ENCODE measurements at places on chromosomes 1 and 21. TPM values are rescaled to one million over a fixed set of nuclear protein-coding genes. Genes with fewer than 3 reads are reported as not detected.

DNA sequence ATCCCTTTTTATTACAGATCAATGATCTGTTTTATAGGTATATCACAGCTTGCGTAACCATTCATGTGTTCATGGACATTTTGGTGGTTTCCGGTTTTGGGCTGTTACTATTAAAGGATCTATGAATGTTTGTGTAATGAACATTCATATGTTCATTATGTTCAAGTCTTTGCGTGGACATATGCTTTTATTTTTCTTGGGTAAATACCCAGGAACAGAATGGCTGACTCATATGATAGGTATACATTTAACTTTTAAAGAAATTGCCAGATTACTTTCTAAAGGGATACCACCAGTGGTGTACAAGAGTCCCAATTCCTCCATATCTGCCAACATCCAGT is 73.7 kb downstream of the SPATA46 start:
- H3K4me3 ChIP-seq = no peak overlapping the region
- H3K27ac ChIP-seq = no peak overlapping the region
- H3K36me3 ChIP-seq = no peaks in the 10 kb centered on the region
- DNase-seq = no peak

The PTGFR gene
- not detected for total RNA-seq

GRCh38 chr1:181504399-181504842 is 21.1 kb downstream of the CACNA1E start:
- H3K4me3 ChIP-seq = peak overlapping the region; percentile 76
- H3K4me1 ChIP-seq = peaks cover 70% of the 10 kb centered on the region
- H3K27me3 ChIP-seq = no peaks in the 10 kb centered on the region
- DNase-seq = no peak
- no peaks in the 10 kb centered on the region for H3K36me3 ChIP-seq

The FBXO2 gene
- 4.6 TPM for total RNA-seq

DNA sequence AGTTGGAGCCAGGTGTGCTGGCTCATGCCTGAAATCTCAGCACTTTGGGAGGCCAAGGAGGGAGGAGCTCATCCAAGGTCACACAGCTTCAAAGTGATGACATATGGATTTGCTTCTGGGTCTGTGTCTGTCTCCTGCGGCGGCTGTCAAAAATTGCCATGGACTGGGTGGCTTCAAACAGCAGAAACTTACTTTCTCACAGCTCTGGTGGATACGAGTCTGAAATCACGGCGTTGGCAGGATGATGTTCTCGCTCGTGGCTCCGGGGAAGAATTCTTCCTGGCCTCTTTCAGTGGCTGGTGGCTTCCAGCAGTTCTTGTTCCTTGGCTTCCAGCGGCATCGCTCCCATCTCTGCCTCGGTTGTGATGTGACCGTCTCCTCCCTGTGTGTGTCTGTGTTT is 314.8 kb upstream of the C1orf174 start:
- no peak overlapping the region for H3K27ac ChIP-seq
- no peak for DNase-seq
- no peaks in the 10 kb centered on the region for H3K4me1 ChIP-seq
- no peaks in the 10 kb centered on the region for H3K36me3 ChIP-seq
- no peak overlapping the region for H3K4me3 ChIP-seq
- H3K27me3 ChIP-seq = peaks cover 8% of the 10 kb centered on the region

- H3K36me3 ChIP-seq = peaks cover 8% of the 10 kb centered on the region
- no peak overlapping the region for H3K27ac ChIP-seq
- no peaks in the 10 kb centered on the region for H3K27me3 ChIP-seq
- peaks cover 8% of the 10 kb centered on the region for H3K4me1 ChIP-seq
- no peak for DNase-seq
Measured at GRCh38 chr1:54278941-54279422, 79.0 kb downstream of the MRPL37 start.

DNA sequence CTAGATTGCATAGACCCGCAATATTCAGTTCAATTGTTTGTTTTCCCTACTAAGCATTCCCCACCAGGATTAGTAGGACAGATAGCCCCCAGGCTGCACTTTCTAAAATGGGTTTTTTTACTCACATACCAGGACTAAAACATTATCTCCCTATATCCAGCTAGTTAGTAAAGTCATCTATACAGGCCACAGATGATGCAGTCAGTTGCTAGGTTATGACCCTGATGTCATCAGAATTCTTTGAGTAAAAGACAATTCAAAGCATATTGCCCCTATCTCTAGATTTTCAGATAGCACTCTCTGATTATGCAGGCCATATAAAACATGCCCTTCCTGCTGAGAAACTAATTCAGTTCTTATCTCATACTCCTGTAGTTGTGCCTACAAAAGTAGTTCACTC is 203.6 kb downstream of the LBR start:
- H3K36me3 ChIP-seq = no peaks in the 10 kb centered on the region
- no peak overlapping the region for H3K4me3 ChIP-seq
- no peak overlapping the region for H3K27ac ChIP-seq
- H3K27me3 ChIP-seq = peaks cover 3% of the 10 kb centered on the region

GRCh38 chr1:44636083-44636687 is 38.1 kb downstream of the TMEM53 start:
- H3K27ac ChIP-seq = no peak overlapping the region
- H3K4me3 ChIP-seq = no peak overlapping the region
- H3K27me3 ChIP-seq = no peaks in the 10 kb centered on the region
- DNase-seq = no peak
- peaks cover 32% of the 10 kb centered on the region for H3K4me1 ChIP-seq

DNA sequence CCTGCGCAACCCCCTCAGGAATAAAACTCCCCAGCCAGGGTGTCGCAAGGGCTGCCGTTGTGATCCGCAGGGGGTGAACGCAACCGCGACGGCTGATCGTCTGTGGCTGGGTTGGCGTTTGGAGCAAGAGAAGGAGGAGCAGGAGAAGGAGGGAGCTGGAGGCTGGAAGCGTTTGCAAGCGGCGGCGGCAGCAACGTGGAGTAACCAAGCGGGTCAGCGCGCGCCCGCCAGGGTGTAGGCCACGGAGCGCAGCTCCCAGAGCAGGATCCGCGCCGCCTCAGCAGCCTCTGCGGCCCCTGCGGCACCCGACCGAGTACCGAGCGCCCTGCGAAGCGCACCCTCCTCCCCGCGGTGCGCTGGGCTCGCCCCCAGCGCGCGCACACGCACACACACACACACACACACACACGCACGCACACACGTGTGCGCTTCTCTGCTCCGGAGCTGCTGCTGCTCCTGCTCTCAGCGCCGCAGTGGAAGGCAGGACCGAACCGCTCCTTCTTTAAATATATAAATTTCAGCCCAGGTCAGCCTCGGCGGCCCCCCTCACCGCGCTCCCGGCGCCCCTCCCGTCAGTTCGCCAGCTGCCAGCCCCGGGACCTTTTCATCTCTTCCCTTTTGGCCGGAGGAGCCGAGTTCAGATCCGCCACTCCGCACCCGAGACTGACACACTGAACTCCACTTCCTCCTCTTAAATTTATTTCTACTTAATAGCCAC is 696 bp downstream of the TGFB2 start:
- H3K36me3 ChIP-seq = peaks cover 2% of the 10 kb centered on the region
- H3K27me3 ChIP-seq = no peaks in the 10 kb centered on the region
- peaks cover 46% of the 10 kb centered on the region for H3K4me1 ChIP-seq
- no peak overlapping the region for H3K4me3 ChIP-seq
- peak; percentile 50 for DNase-seq

DNA sequence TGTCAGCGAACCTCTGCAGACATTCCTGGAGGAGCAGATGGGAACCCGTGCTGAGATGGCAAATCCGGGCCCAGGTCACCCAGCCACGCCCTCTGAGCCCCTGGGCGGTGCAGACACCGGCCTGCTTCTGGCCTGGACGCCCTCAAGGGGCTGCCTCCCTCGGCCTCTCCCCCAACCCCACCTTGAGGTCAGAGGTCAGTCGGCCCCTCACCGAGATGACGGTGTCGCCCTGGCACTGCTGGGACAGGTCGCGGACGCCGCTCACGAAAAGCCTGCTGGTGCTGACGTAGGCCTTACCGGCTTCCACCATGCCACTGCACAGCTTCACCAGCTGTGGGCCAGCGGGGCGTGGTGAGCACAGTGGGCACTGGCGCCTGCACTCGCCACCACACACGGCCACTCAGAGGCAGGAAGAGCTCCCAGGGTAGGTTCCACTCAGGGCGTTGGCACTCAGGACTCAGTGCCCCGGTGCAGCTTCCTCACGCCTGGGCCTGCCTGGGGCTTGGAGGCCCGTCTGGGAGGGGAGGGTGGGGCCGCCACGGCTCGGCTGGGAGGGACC is 4.7 kb downstream of the ACAP3 start:
- H3K4me3 ChIP-seq = no peak overlapping the region
- peaks cover 31% of the 10 kb centered on the region for H3K4me1 ChIP-seq
- no peak overlapping the region for H3K27ac ChIP-seq
- no peaks in the 10 kb centered on the region for H3K27me3 ChIP-seq

DNA sequence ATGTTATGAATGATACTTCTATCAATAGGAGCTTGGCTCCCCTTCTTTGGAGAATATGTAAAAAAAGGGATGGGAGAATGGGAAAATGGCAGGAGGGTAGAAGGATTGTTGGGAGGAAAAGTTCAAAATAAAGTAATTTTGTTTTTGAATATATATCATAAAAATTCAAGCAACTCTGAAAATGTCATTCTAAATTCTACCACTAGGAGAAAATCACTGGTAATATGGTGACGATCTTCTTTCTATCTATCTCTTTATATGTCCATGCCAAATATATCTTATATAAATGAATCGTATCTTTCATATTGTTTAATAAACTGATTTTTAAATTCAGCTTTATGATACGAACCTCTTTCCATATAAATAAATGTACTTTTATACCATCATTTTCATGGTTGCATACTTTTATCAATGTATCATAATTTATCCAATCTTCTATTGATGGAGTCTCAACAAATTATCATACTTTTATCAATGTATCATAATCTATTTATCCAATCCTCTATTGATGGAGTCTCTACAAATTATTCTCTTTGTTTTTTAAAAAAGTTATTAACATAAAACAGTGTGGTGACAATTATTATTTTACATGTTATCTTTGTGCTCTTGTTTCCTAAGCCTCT is 73.7 kb upstream of the MARK1 start:
- H3K4me3 ChIP-seq = no peak overlapping the region
- DNase-seq = no peak
- no peaks in the 10 kb centered on the region for H3K36me3 ChIP-seq
- no peaks in the 10 kb centered on the region for H3K4me1 ChIP-seq
- H3K27me3 ChIP-seq = peaks cover 14% of the 10 kb centered on the region

- H3K4me3 ChIP-seq = no peak overlapping the region
- H3K4me1 ChIP-seq = no peaks in the 10 kb centered on the region
- DNase-seq = no peak
- H3K36me3 ChIP-seq = no peaks in the 10 kb centered on the region
Measured at GRCh38 chr21:24729568-24729967, 877.7 kb downstream of the MRPL39 start.
